ENCODE measurements at places on chromosomes 3 and 15. TPM values are rescaled to one million over a fixed set of nuclear protein-coding genes. Genes with fewer than 3 reads are reported as not detected.

- no peaks in the 10 kb centered on the region for H3K4me1 ChIP-seq
- no peaks in the 10 kb centered on the region for H3K36me3 ChIP-seq
- H3K27me3 ChIP-seq: no peaks in the 10 kb centered on the region
- no peak overlapping the region for H3K4me3 ChIP-seq
These were observed 60.9 kb downstream of the SLC9C1 start for GRCh38 chr3:112233083-112233482.

DNA sequence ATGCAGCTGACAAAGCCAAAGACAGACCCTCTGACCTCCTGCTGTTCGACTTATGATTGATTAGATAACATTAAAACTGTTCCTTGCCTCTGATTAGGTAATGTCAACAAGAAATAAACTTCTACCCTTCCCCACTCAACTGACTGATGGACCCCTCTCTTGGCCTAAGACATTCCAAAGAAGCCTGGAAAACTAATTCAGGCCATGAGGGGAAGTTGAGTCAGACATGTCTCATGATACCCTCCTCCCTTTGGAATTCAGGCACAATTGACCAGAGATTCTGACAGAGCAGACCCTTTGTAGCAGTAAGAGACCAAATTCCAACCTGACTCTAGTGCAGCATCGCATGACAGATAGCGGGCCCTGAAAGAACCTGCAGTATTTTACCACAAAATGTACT is 354.5 kb downstream of the OCA2 start:
- H3K27ac ChIP-seq: no peak overlapping the region
- no peaks in the 10 kb centered on the region for H3K36me3 ChIP-seq
- no peak for DNase-seq
- no peaks in the 10 kb centered on the region for H3K27me3 ChIP-seq
- no peaks in the 10 kb centered on the region for H3K4me1 ChIP-seq

DNA sequence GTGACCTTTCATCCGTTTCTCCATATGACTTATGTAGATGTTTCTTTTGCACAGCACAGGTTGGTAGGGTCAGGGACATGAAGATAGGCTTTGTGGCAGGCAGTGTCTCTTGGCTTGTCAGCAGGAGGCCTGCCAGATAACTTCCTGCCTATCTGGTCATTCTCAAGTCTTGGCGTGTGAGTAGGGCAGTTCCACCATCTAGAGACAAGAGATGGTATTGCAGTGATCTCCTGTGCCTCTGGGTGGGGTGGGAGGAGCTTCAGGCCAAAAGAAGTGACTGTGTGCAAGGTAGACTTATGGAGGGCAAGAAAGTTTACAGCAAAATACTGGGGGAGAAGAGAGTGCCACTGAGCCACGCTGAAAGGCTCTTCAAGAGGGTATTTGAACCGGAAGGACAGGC is 11.0 kb downstream of the TEX264 start:
- H3K36me3 ChIP-seq: peaks cover 8% of the 10 kb centered on the region
- peaks cover 3% of the 10 kb centered on the region for H3K4me1 ChIP-seq
- H3K27me3 ChIP-seq: no peaks in the 10 kb centered on the region

DNA sequence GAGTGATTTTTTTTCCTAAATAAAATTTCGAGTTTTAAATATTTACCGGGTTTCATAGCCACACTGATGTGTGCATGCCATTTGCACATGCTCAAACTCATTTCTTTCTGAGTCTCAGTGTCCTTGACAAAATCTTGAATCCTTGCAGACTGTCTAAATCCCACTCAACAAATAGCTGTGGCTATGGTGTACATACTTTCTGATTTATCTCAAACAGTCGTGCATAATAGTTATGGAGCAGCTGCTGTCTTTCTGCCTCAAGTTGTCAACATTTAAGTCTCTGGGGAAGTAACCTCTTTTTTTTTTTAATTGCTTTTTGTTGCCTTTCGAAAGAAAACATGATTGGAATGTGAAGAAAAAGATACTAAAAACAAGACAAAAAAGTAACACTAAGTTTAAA is 52.8 kb upstream of the UTS2B start:
- no peak overlapping the region for H3K4me3 ChIP-seq
- DNase-seq: no peak
- H3K27ac ChIP-seq: no peak overlapping the region
- peaks cover 8% of the 10 kb centered on the region for H3K4me1 ChIP-seq

DNA sequence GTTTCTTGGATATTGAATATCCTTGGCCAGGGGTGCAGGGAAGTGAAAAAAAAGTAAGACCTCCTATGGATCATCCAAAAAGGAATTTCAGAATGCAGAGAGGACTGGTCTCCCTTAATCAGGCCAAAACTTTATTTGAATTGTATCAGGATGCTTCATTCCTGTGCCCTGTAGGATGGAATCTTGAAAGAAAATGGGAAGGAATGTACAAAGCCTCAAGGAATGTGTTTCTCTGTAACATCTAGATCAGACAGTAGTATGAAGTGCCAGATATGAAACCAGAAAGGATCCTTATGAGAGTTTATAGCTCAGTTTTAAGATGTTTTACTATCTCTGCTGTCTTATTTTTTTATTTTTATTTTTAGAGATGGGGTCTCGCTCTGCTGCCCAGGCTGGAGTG is 6.5 kb upstream of the GSK3B start:
- no peaks in the 10 kb centered on the region for H3K27me3 ChIP-seq
- H3K27ac ChIP-seq: no peak overlapping the region
- no peak overlapping the region for H3K4me3 ChIP-seq
- peaks cover 5% of the 10 kb centered on the region for H3K4me1 ChIP-seq
- H3K36me3 ChIP-seq: no peaks in the 10 kb centered on the region

DNA sequence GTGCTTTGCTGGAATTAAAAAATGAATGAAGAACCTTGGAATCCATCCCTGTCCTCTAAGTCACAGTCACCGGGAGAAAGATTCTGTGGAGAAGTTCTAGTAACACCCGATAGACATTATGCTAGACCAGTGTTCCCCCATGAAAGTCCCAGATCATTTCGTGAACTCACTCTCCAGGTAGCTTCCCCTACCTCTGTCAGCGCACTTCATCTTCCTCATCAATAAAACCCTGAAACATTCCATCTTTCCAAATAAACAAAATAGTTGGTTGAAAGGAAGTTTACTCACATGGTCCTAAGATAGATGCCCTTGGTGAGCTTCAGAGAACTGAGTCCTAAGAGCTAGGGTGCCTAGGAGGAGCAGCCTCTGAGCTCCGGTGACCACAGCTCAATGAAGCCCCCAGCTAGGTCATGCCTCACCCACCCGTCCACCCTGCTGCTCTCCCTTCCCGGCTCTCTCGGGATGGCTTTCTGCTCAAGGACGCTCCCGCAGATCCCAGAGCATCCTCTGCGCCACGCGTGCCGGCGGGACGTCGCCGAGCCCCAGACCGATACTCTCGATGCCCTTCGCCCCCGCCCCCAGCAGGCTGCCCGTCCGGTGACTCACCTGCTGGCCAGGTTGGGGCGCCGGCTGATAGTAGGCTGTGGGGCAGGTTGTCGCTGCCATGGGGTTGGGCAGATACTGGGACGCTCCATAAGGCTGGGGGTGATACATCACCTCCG is 776 bp downstream of the VGLL3 start:
- no peaks in the 10 kb centered on the region for H3K27me3 ChIP-seq
- H3K4me1 ChIP-seq: no peaks in the 10 kb centered on the region
- peak overlapping the region; percentile 90 for H3K27ac ChIP-seq
- H3K4me3 ChIP-seq: peak overlapping the region; percentile 89

GRCh38 chr3:111033470-111034050 is 38.1 kb upstream of the NECTIN3 start:
- H3K36me3 ChIP-seq: no peaks in the 10 kb centered on the region
- no peaks in the 10 kb centered on the region for H3K27me3 ChIP-seq
- no peak for DNase-seq
- H3K4me3 ChIP-seq: no peak overlapping the region
- no peak overlapping the region for H3K27ac ChIP-seq

GRCh38 chr3:106068381-106068780 is 199.6 kb upstream of the CBLB start:
- H3K36me3 ChIP-seq: no peaks in the 10 kb centered on the region
- H3K4me1 ChIP-seq: peaks cover 12% of the 10 kb centered on the region
- H3K27ac ChIP-seq: peak overlapping the region; percentile 52
- H3K4me3 ChIP-seq: no peak overlapping the region
- no peaks in the 10 kb centered on the region for H3K27me3 ChIP-seq

DNA sequence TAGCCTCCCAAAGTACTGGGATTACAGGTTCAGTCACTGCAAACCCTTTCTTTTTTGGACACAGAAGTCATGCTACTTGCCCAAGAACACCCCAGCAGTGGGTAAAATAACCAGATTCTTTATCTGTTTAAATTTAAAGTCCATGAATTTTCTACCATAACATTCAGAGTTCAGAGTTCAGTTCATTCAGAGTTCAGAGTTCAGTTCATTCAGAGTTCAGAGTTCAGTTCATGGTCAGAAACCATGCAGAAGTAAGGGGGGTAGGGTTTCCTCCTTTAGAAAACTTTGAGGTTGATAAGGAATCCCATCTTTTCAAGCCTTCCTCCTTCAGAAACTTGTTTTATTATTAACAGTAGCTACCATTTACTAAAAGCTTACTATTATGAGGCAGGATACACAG is 43.2 kb downstream of the RAF1 start:
- peaks cover 16% of the 10 kb centered on the region for H3K4me1 ChIP-seq
- peaks cover 27% of the 10 kb centered on the region for H3K36me3 ChIP-seq
- DNase-seq: no peak
- H3K4me3 ChIP-seq: no peak overlapping the region
- no peaks in the 10 kb centered on the region for H3K27me3 ChIP-seq

- H3K36me3 ChIP-seq: peaks cover 56% of the 10 kb centered on the region
- H3K4me1 ChIP-seq: peaks cover 2% of the 10 kb centered on the region
- H3K4me3 ChIP-seq: no peak overlapping the region
- H3K27me3 ChIP-seq: no peaks in the 10 kb centered on the region
- no peak overlapping the region for H3K27ac ChIP-seq
These were observed 7.9 kb downstream of the FAH start for GRCh38 chr15:80160570-80161156.

RAB6B gene
- total RNA-seq: 0.75 TPM

SNRPN gene
- total RNA-seq: 121 TPM

Measured in ascending aorta (tissue), 2 donors.